ENCODE measurements at places on chromosomes 4 and X.

DNA sequence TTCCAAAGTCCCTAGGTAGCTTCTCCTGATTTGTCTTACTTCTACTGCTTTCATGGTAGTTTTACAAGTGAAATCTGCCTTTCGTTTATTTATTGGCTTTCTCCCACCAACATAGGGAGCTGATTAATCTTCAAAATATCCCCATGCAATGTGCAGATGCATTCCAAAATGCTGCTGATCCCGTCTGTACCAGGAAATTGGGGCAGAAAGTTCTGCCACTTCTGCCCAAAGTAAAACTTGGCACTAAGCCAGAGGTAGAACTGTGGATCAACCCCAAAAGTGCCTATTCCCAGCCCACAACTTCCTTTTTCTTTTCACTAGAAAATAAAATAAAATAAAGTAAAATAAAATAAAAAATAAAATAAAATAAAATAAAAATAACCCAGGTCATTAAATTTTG, 47.3 kb upstream of the PPARGC1A start:
- no peak for ATAC-seq

- no peak for ATAC-seq
These were observed 2.2 kb downstream of the MAGIX start for GRCh38 chrX:49164589-49165360.

GRCh38 chr4:150714462-150715438, 132.8 kb downstream of the MAB21L2 start:
- no peak for ATAC-seq

- no peak for ATAC-seq
These were observed 245.9 kb downstream of the BCOR start for GRCh38 chrX:39851745-39852455.

- no peak for ATAC-seq
These were observed 73.9 kb downstream of the ARHGAP24 start for GRCh38 chr4:85548841-85549240.
